Body of pancreas (tissue), 4 donors: ENCODE measurements at places on chromosomes 7 and 10. TPM values are rescaled to one million over a fixed set of nuclear protein-coding genes. Genes with fewer than 3 reads are reported as not detected.

DNA sequence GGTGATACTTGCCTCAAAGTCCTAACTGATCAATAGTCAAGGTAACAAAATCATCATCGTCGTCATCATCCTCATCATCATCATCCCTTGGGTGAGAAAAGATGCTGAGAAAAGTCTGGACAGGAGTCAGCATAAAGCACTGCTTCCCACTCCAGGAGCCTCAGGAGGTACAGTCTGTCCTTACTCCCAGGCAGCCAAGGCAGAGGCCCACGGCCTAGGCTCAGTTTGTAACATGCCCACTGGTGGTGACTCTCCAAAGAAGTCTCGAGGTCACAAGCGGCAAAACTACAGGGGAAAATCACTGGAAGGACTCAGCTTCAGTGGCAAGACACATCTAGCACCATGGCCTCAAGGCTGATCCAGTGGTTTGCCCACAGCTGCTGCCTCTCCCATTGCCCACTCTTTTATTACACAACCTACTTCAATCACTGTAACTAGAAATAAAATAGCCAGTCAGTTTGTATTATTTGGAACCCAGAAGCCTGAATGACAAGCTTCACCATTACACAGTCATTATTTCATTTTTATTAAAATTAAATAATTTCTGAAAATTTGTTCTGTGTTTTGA lies 150.4 kb downstream of the SRPK2 start:
- DNase-seq = no peak

DNA sequence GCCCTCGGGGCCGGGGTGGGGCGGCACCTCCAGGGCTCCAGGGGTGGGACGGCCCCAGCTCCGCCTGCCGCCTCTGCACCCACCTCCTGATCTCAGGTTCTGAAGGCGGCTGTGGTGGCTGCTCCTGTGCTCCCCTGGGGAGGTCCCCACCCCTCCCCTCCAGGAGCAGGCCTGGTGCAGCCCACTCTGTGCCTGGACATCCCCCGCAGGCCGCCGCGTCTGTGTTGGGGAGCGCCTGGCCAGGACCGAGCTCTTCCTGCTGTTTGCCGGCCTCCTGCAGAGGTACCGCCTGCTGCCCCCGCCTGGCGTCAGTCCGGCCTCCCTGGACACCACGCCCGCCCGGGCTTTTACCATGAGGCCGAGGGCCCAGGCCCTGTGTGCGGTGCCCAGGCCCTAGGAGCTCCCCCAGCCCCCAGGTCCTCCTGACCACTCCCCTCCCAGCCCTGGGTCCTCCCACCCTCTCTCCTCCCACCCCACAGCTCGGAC lies 5.5 kb downstream of the CYP2W1 start:
- DNase-seq = no peak

DNA sequence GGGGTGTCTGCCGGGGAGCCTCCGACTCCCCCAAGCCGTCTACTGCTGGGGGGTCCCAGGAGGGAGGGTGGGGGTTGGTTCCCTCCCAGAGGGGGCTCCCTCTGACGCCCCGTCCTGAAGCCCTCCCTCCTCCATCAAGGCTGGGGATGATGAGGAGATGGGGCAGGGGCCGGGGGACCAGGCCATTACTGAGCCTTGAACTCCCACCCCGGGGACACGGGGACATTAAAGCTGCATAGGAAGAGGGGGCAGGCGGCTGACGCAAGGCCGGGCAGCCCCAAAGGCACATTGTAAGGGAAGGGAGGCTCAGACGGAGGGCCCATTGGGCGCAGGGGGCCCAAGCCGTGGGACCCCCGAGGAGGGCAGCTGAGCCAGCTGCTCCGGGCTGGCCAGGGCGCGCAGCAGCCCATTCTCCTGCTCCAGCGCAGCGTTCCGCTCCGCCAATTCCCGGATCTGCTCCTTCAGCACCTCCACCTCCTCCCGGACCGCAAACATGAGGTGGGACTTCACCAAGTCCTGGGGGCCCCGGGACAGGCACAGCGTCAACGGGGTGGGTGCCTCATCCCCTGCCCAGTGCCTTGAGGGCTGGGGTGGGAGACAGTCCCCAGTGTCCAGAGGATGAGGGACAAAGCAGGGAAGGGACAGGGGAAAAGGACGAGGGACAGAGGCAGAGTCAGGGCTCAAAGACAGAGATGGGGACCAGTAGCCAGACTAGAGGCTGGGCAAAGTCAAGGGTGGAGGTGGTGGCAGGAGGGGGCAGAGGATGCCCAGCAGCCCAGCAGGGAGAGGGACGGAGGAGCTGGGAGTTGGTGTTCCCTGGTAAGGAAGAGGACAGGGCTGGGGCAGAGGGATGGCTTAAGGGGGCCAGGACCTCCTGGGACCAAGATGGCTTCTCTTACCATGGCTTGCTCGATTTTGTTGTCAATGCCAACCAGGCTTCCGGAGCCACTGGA lies 2.9 kb upstream of the SPACDR start:
- no peak for DNase-seq

The AKR1B15 gene
- total RNA-seq = 0.52 TPM

The SPDYE2B gene
- total RNA-seq = not detected

The IFIT5 gene
- 11.7 TPM for total RNA-seq

The LLCFC1 gene
- total RNA-seq = not detected

The PARD3 gene
- total RNA-seq = 48.5 TPM
